ENCODE measurements at places on chromosomes 2 and 18.
A peak's percentile ranks its signal among the peaks of the same experiment; 100 is the strongest.

GRCh38 chr2:183123117-183123958 lies 905 bp upstream of the NUP35 start:
- no peak for DNase-seq

- no peak for DNase-seq
Observed at GRCh38 chr2:205357732-205358131, 324.6 kb upstream of the NRP2 start.

DNA sequence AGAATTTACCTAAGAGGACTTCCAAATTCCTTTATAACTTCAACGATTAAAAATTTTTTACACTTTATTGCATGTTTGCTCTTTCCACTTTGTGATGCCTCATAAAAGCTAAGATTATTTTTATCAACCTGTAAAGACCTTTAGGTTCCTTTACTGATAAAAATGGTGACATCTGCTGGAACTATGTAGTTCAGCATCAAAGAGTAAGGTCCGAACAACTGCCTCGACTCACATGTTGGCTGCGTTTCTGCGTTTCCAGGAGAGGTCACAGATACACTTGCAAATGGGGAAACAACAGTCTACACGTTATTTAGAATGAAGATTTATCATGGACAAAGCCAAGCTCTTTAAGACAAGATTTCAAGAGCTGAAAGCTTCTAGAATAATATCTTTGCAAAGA lies 18.8 kb upstream of the TMX3 start:
- DNase-seq = no peak

- peak; percentile 72 for DNase-seq
Observed at GRCh38 chr2:7773362-7774360, 856.4 kb downstream of the RNF144A start.
